ENCODE measurements at places on chromosomes 16 and 17.

- DNase-seq, result no peak
Observed at GRCh38 chr17:20043021-20043420, 33.9 kb downstream of the SPECC1 start.

GRCh38 chr17:1384905-1385435 lies 15.1 kb downstream of the YWHAE start:
- no peak for DNase-seq

GRCh38 chr16:17069681-17070080 lies 401.1 kb downstream of the XYLT1 start:
- DNase-seq, result no peak

- no peak for DNase-seq
Observed at GRCh38 chr16:2526135-2526534, 5.1 kb downstream of the CEMP1 start.

- DNase-seq, result no peak
Observed at GRCh38 chr17:74512624-74513091, 18.6 kb downstream of the CD300LB start.

- DNase-seq, result no peak
Observed at GRCh38 chr16:2584729-2585650, 47.2 kb downstream of the PDPK1 start.

DNA sequence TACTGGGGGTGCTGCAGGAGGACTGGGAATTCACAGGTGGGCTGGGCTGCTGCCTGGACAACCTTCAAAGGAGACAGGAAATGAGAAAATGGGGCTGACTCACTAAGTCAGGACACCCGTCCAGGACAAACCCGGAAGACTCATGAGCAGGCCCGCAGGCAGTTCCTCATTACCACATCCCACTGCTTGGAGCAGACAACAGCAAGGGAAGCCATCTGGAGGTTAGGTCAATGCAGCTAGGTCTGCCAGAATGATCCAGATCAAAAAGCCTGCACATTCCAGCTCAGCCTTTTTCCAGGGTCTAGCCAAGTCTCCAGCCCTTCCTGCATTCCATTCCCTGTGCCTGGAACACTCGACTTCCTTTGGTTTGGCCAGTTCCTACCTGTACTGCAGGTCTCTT lies 536.5 kb upstream of the CDH11 start:
- DNase-seq, result no peak

Measured in DMS79 treated with DMSO at 0.1 percent for 48 hours (cell line).